Mesothelial cell of epicardium (in vitro differentiated cells): ENCODE measurements at places on chromosomes 2 and 18. TPM values are rescaled to one million over a fixed set of nuclear protein-coding genes. Genes with fewer than 3 reads are reported as not detected.

The SPEG gene
- 95.4 to 97.7 TPM (median 97.7 TPM) in 3 replicates for total RNA-seq

The FAM237A gene
- not detected in 3 replicates for total RNA-seq

GRCh38 chr2:44804406-44805265, 136.9 kb upstream of the SIX3 start:
- no peak for DNase-seq

DNA sequence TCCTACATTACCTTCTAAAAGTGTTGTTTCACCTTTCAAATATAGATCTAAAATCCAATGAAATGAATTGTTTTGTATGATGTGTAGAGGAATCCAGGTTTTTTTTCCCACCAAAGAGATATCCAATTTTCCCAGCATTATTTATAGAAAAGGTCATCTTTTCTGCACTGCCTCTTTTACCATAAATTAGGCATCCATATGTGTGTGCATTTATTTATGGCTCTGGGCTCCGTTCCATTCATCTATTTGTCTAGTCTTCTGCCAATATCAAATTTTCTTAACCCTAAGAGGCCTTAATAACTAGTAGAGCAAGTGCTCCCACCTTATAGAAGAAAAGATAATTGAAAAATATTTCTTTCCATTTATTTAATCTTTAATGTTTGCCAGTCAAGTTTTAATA, 88.3 kb downstream of the ATAD2B start:
- no peak for DNase-seq

- DNase-seq = peak; percentile 54
Observed at GRCh38 chr18:31555971-31556747, 35.5 kb upstream of the TTR start.

DNA sequence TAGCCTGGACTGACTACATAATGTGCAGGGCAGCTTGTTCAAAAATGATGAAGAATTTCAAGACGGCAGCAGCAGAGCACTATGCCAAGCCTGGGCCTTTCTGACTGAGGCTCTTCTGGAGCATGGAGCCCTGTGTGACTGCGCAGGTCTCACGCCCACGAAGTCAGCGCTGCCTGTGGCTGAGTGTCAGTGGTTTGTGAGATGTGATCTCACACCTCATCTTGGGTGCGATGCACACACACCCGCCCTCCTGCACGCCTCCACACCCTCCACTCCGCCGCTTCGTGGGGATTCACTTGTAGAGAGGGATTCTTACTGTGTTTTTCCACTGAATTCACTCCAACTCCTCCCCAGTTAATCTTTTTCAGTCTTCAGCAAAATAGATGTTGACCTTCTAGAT, 103.9 kb downstream of the VIT start:
- DNase-seq = no peak

GRCh38 chr2:86036669-86037138, 69.0 kb downstream of the POLR1A start:
- no peak for DNase-seq

DNA sequence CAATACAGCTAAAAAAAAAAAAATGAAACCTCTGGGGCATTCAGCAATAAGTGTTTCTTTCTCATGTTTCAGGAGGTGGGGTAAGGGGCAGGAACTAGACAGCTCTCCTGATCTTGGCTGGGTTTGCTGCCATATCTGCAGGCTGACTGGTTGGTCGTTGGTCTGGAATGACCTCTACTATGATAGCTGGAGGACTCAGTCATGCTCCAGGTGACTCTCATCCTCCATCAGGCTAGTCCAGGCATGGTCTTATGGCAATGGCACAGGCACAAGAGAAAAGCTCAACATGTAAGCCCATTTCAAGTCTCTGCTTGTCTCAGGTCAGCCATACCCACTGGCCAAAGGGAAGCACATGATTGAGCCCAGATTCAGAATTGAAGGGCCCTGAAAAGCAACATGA, 9.5 kb upstream of the SLC1A4 start:
- DNase-seq = no peak

DNA sequence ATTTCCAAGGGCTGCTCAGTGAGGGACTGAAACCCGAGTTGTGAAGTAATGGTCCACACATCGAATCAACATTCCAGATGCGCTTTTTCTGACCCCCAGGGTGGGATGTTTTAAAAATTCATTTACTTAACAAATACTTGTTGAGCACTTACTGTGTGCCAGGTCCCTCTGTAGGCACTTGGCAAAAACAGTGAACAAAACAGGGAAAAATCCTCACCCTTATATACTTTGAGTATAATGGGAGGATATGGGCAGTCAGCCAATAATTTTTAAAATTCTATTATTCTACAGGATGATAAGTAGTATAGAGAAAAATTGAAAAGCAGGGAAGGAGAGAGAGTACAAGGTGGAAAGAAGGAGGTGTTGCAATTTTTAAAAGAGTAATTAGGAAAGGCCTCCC, 31.3 kb upstream of the AFTPH start:
- DNase-seq = no peak

GRCh38 chr18:44170208-44170880, 510.3 kb upstream of the SETBP1 start:
- DNase-seq = no peak

GRCh38 chr2:135909976-135910375, 33.7 kb upstream of the MCM6 start:
- no peak for DNase-seq

DNA sequence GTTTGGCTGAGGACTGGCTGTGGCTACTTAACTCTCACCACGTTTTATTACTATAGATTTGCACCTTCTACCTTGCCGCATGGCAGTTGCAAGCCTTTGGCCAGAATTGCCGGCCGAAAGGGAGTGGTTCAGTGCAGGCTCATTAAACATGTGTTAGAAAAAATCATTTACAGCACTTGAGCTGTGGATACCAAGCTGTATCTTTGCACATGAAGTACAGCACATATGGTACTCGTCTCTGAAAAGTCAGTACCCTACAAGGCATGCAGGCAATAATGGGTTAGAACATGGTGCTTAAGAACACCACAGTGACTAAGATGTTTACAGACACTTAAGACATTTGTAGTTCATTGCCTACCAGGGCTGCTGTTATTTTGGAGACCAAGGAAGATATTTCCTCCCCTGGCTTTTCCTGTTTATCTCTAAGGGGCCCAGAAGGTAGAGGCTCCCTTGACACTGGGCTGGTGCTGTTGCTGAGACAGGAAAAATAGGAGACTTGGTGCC, 103.1 kb downstream of the ZNF532 start:
- DNase-seq = no peak

- no peak for DNase-seq
Observed at GRCh38 chr2:235542733-235543127, 48.9 kb downstream of the AGAP1 start.

GRCh38 chr2:108413711-108414095, 35.3 kb upstream of the GCC2 start:
- no peak for DNase-seq
